ENCODE measurements at places on chromosomes 11 and 22.

DNA sequence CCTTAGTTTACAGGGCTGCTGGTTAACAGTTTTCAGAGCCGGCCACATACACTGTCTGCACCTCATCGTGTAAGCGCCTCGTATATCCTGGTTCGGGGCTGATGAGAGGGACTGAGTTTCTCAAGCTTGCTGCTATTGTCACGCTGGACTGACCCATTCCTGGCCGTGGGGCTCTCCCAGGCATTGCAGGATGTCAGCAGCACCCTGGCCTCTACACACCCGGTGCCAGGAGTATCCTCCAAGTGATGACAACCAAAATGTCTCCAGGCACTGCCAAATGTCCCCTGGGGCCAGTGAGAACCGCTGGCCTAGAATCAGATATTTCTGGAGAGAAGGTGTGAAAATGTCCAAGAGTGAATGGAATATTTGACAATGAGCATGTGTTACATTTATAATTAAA, 82.8 kb downstream of the ST3GAL4 start:
- DNase-seq: no peak

DNA sequence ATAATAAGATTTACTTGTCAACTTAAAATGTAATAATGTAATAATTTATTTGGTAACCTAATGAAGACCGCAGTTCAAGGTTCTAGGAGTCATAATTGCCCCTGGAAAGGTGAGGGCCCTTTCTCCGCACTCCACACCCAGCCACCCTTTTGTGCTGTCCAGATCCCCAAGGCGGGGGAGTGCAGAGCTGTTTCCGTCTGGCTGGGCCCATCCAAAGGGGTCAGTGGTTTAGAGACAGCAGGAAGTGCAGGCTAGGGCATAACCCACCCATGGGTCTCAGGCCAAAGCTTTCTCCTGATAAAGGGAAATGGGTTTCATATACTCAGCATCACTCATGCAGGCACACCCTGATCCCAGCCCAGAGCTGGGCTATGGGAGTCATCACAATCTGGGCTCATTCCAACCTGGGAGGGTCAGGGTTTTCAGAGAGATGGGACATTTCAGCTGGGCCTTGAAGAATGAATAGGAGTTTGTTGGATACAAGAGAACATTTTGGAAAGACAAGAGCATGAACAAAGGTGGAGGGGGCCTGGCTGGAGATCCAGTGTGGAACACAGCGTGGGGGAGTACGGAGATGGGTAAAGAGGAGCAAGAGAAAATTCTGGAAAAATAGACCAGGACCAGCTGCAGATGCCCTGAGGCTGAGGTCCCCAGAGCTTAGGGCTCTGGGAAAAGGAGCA, 432.2 kb downstream of the TBC1D22A start:
- DNase-seq: no peak

DNA sequence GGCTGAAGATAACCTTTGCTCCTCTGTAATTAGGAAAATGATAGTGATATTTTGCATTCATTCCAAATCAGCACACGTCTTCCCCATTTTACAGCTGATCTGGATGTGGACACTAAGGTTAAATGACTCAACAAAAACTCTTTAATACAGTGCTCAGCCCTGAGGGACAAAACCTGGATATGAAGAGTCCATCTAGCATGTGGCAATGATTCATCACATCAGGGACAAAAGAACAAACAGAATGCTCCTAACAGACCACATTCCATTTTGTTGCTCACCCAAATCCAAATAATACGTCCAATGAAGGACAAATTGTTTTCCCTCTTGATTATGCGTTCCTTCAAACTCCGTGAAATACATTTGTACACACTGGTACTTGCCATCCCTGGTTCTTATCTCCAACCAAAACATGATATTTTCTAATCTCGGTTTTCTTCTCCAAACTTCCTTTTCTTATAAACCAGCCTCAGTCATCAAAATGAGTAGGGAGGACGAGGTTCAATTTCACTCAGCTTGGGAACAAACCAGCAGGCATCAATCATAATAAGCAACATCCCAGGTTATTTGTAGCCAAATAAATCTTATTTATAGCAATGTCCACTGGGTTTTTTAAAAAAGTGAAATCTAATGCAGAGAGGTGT, 53.7 kb upstream of the MTMR2 start:
- no peak for DNase-seq

DNA sequence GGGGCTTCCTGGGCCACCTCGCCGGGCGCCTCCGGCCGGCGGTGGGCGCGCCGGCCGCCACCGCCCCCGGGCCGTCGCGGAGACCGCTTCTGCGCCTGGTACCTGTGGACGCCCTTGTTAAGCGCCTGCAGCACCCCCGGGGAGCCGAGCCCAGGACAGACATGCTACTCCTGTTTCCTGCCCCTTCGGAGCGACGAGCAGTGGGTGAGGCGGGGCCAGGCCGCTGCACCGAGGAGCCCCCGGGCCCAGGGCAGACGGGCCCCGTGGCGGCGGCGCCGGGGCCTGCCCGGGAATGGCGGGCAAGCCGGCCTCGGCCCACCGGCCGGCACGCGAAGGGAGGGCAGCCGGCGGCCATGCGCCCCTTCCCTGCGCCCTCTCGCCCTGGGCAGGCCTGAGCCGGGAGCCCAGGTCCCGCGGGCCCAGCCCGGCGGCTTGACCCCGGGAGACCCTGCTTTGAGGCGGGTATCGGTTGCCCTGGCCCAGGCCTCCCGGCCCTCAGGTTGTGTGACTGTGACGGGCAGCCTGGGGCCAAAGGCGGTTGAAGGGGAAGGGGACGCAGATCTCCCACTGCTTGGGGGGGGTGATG, 789 bp upstream of the KDM2A start:
- DNase-seq: peak; percentile 47

- no peak for DNase-seq
These were observed 52.6 kb downstream of the ABTB2 start for GRCh38 chr11:34305193-34305592.

DNA sequence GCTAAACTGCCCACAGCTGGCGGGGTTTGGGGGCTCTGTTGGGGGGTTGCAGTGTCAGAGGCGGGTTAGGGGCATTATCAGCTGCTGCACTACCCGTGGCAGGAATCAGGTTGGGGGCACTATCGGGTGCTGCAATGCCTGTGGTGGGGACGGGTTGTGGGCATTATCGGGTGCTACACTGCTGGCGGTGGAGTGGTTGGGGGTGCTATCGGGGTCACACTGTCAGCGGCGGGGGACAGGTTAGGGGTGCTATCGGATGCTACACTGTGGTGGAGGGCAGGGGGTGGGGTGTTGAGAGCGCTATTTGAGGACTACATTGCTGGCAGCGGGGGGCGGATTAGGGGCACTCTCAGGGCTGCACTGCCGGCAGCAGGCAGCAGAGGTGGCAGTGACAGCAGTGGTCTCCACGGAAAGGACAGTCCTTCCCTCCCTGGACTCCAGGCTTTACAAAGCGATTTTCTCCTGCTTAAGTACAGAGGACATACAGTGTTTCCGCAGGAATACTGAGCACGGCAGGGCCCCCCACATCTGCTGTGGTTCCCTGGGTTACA, 119.5 kb upstream of the VPREB1 start:
- DNase-seq: no peak

GRCh38 chr22:39939830-39940229, 20.4 kb upstream of the TMA7B start:
- DNase-seq: no peak

GRCh38 chr22:28907311-28908008, 24.1 kb downstream of the ZNRF3 start:
- DNase-seq: no peak

DNA sequence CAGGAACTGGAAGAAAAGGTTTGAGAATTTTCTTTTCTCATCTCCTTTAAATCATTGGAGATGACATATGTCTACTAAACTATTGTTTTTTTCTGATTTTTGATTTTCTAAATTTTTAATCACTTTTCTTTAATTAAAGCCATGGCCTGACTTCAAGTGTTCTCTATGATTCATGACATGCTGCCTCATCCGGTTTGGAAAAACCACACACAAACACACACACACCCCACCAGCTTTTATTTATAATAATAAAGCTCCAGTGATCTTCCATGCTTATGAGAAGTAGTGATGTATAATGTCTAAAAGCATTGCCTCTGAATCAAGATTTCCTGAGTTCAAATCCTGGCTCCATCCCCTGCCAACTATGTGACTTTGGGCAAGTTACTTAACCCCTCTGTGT, 179.2 kb downstream of the SPON1 start:
- DNase-seq: no peak

- no peak for DNase-seq
These were observed 53.1 kb downstream of the THAP12 start for GRCh38 chr11:76327756-76328388.

- DNase-seq: no peak
These were observed 380.7 kb upstream of the KIRREL3 start for GRCh38 chr11:127381247-127381646.

GRCh38 chr22:31628969-31629708, 32.9 kb downstream of the PISD start:
- DNase-seq: no peak

GRCh38 chr11:3834664-3835461, 5.9 kb downstream of the RHOG start:
- no peak for DNase-seq

- DNase-seq: no peak
These were observed 5.7 kb downstream of the ZP1 start for GRCh38 chr11:60872961-60873524.

DNA sequence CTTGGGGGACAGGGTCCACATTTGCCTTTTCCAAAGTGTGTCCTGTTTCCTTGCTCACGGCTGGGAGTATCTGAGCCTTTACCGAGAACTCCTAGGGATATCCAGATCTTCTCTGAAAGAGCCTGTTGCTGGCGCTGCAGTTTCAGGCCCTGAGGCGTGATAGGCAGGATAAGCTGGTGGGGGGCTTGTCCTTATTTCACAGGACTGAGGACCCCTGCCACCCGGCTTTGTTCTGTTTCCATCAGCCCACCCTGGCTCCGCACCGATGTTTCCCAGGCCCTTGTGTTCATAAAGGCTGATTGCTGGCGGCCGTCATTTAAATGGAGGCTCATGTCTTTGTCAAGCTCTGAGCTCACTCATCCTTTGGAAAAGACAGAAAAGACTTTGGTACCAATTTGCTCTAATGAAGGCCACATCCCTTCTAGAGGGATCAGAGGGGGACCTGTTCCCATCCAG, 9.4 kb upstream of the NPTXR start:
- DNase-seq: no peak

- DNase-seq: no peak
These were observed 44.8 kb downstream of the SMIM38 start for GRCh38 chr11:69200331-69201065.

- DNase-seq: no peak
These were observed 837.3 kb downstream of the TBC1D22A start for GRCh38 chr22:47599753-47600152.

DNA sequence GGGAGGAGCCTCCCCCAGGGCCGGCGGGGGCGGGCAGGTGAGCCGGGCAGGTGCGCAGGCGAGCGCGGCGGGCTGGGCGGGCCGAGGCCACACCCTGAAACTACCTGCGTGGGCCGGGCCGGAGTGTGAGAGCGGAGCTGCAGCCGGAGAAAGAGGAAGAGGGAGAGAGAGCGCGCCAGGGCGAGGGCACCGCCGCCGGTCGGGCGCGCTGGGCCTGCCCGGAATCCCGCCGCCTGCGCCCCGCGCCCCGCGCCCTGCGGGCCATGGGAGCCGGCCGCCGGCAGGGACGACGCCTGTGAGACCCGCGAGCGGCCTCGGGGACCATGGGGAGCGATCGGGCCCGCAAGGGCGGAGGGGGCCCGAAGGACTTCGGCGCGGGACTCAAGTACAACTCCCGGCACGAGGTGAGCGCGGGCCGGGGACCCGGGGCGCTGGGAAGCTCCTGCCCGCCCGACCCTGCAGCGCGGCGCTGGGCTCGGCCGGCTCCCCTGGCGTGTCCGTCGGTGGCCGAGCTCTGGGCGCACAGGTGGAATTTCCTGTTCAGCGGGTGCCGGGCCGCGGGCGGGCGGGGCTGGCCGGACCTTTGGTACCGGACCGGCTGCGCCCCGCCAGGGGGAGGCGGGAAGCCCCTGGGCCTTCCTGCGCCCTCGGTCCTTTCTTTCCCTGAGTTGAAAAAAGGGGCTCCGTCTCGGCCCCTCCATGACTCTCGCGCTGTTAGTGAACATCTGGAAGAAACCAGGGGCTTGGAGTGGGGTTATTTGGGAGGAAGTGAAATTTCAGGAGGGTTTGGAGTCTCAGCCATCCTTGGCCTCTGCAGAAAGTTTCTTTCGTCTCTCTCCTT, at the start of gene ST14:
Gene ST14, plus strand, starts transcription at position 126 of the 841 bp plus-strand sequence. Its CDS starts 198 bp downstream, at position 324.
- DNase-seq: peak; percentile 61

DNA sequence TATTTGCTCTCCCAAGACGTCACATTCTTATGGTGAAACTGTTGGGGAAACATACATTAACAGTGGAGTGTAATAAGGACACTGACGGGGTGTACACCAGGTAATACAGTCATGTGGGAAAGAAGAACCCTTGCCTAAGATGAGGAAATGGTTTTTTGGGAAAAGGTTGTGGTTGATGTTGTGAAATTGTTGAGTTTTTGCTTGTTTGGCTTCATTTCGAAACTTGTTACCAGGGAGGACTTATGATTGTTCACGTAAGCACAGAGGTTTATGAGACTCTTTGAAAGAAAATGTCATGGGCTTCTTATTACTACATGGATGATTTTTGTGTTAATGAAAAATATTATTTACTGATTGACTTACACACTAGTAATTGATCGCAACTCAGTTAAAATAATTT, 16.8 kb downstream of the ANO3 start:
- no peak for DNase-seq

DNA sequence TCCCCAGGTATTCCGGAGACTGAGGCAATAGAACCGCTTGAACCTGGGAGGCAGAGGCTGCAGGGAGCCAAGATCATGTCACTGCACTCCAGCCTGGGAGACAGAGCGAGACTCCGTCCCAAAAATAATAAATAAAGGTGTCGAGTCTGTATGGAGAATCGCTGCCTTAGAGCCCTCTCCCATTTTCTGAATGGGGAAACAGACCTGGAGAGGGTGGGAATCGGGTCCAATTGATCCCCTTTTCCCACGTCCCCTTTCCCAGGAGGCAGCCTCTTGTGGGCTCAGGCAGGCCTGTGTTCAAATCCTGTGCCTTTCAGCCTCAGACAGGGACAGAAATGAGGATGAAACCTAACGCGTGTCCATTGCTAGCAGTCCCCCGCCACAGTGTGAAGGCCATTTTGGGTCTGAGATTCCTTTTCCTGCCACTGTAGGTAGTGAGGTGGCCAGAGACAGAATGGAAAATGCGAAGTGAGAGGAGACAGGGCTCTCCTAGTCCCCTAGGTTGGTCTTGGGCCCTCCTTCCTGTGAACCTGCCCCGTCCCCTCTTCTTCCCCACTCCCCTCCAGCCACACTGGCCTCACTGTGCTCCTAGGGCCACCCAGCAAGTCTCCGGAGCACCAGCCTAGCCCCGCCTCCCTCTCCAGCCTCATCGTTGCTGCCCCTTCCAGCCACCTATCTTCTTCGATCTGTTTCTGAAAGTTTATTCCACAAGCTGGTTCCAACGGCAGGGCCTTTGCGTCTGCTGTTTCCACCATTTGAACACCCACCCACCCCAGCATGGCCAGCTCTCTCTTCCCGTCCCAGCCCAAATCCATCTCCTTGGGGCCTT, 2.7 kb upstream of the POLDIP3 start:
- no peak for DNase-seq
